ENCODE measurements at places on chromosomes 11 and 22.
A peak's percentile ranks its signal among the peaks of the same experiment; 100 is the strongest.

GRCh38 chr11:125463590-125464269, 32.3 kb downstream of the FEZ1 start:
- no peak for DNase-seq

DNA sequence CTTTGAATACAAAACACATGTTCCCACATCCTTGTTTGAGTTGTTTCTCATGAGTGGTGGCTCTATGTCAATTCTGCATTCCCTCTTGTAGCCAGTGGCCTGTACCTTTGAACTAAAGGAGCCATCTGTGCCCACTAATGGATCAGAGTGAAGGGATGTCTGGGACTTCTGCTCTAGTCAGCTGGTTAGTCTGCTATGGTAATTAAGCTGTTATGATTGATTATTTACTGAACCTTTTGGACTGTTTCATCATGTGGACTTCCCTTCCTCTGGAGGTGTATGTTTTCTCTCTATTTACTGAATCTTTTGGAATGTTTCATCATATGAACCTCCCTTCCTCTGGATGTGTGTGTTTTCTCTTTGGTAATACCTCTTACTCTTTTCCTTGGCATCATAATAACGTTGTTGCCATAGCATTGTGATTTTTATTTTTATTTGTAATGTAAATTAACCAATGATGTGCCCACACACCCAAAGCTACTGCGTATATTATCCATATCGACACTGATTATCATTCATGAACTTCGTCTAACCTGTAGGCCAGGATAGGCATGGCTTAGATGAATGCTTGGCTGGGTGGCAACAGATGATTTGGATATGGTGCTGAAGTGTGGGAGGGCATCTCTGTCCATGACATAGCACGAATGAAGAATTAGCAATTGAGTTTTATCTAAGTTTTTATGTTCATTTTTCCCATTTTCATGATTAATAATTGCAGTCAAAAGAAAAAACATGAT, 112.3 kb upstream of the SORL1-AS1 start:
- no peak for DNase-seq

DNA sequence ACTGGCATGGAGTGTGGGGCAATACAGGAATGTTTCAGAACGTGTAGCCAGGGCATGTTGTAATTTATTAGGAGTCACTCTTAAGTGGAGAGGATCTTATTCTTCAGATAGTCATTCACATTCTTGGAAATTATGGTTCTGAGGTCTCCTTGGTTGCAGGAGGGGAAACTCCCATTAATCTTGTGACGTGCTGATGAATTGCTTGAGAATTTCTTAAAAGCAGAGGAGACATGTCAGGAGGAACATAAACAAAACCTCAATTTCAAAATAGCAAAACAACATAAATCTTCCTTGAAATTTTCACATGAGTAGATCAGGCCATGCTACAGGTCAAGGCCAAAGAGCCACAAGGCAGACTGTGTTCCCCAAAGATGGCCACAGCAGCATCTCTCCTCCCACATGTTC, 50.4 kb downstream of the ADM start:
- DNase-seq: no peak

DNA sequence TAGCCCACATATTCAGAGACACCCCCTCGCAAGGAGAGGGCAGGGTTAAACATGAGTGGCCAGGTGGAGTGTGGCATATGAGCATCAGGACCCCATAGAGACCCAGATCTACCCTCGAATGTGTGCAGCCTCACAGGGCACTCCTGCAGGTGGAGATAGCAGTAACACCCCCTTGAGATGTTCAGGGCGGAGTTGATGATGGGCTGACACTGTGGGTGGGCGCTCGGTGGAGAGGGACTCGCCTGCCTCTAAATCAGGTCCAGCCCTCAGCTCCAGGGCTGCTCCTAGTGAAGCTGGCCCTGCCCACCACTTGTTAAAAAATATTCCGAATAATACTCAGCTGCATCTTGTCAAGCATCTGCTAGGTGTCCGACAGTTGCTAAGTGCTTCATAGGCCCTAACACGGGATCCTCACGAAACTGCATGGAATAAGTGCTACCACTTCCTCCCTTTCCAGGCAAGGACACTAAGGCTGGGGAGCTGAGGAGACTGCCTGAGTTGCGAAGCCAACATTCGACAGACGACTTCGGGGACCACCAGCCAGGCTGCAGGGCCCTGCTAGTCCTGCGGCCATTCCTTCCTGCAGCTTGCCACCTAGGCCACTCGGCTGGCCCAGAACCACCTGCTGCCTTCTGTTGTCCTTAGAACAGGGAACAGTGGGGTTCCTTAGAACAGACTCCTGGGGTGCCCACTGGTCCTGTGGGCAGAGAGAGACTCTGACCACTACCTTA, 74.0 kb upstream of the WNT11 start:
- DNase-seq: no peak

DNA sequence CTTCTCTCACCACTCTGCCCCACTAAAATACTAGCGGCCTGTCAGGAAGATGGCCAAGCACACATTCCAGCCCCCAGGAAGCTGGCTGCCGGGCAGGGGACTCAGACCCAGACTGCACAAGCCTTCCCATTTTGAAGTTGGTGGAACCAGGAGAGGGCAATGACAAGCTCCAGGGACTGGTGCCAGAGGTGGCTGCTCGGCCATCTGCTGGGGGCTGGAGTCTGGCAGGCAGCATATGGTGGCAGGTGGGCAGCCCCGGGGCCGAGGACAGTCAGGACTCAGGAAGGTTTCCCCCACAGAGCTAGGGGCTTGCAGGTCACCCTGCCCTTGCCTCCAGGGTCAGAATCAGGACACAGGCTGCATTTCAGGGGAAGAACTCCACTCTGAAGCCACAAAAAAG, 22.6 kb downstream of the KCNJ5 start:
- DNase-seq: no peak

- no peak for DNase-seq
Measured at GRCh38 chr22:46173152-46173551, 22.8 kb downstream of the PPARA start.

DNA sequence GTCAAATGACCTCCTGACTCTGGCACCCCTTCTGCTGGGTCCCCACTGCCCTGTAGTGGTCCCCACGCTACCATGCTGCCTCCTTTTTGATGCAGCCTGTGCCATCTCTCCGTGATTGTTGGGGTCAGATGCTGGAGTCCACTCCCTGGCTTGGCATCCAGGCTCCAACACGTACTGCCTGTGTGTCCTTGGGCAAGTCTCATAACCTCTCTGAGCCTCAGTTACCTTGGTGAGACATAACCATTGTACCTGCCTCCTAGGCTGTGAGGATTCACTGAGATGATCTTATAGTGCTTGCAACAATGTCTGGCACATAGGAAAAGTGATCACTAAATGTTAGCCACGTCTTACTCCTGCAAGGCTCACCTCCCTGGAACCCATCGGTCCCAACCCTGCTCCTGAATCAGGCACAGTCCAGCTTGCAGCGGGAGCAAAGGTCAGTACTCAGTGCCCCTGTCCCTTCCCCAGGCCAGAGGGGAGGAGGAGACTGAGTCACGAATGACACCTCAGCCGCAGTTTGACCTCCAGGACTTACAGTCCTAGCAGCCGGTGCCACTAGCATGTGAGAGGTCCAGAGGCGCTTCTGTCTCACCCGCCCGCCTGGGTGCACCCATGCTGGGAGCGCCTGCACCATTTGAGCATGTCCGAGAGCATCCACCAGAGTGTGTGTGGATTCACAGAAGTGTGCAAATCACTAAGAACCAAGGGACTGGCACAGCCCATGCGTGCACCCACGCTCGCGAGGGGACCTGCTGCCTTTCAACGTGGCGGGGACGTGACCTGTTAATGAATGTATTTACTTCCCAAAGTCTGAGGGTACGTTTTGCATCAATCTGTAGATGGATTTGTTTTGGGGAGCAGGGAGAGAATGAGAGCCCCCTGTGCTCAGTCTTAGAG, 3.0 kb upstream of the APOA4 start:
- no peak for DNase-seq

DNA sequence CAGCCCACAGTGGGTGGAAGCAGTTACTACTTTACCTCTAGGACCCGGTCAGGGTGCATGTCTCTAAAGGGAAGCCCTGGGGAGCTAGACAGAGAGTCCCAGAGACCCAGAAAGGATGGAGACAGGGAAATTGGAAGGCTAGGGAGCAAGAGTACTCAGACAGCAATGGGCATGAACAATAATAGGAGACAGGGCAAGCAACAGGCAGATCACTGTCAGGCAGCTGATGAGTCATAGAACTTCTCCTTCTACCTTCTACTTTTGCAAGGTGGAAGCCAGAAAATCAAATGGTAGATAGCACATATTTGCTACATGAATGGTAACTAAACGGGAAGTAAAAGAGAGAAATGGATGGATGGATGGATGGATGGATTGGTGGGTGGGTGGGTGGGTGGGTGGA, 19.6 kb downstream of the CD5 start:
- DNase-seq: no peak

- no peak for DNase-seq
Measured at GRCh38 chr22:46452195-46453005, 85.0 kb downstream of the CELSR1 start.

- DNase-seq: peak; percentile 13
Measured at GRCh38 chr11:125591649-125592304, 875 bp upstream of the STT3A start.

DNA sequence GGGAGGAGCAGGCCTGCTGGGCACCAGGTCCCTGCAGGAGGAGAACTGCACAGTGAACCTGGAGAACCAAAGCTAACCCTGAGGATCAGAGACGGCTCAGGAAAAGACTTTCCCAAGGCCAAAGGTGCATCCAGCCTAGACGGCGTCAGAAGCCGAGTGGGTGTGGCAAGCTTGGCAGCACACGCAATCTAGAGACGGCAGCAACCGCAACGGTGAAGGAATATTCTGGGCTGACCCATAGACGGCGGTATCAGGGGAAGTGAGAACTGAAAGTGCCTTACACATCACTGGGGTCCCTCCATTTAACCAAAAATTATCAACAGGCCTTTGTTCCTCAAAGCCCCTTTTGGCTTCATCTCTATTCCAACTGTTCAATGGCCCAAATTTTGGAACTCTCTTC, 26.2 kb downstream of the SPATA19 start:
- no peak for DNase-seq

GRCh38 chr11:24828938-24829605, 332.2 kb downstream of the LUZP2 start:
- DNase-seq: no peak

DNA sequence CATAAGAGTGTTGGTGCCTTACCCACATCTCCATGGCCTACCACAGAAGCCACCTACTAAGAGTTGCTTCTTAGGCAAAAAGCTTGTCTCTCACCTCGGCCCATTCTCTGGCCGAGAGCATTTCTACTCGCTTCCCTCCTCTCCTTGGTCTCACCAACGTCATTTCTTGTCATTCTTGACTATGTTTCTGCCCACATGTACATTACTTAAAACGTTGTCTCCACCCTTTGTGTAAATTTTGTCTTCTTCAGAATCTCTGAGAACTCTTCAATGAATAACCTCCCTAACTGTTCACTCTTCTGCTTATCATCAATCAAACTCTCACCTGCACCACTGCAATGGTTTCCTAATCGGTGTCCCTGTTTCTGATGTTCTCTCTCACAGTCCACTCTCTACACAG, 20.1 kb downstream of the SOX6 start:
- no peak for DNase-seq

GRCh38 chr11:120303004-120303637, 22.0 kb upstream of the TLCD5 start:
- peak; percentile 32 for DNase-seq

DNA sequence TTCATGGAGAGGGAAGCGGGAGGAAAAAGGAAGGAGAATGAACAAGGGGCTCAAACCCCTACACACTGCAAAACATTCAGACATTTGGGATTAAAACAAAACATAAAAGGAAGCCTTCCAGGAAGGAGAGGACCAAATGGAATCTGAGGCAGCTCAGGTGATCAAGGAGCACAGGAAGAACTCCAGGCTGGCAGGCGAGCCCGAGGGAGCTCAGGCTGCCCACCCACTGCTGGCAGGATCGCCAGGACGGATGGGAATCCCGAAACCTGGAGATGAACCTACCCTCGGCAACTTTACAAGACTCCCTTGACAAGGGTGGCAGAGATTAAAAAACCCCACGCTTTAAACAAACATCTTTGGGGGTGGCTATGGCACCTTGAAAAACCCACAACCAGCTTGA, 5.0 kb upstream of the PYGM start:
- no peak for DNase-seq

- no peak for DNase-seq
Measured at GRCh38 chr11:28123151-28123581, 15.0 kb downstream of the METTL15 start.

- no peak for DNase-seq
Measured at GRCh38 chr11:73292525-73292894, 15.6 kb upstream of the ARHGEF17 start.

GRCh38 chr11:3867209-3868091, 12.0 kb downstream of the STIM1 start:
- DNase-seq: no peak

- DNase-seq: no peak
Measured at GRCh38 chr11:35162745-35163144, 23.8 kb downstream of the CD44 start.

- DNase-seq: no peak
Measured at GRCh38 chr22:46656856-46657654, 36.9 kb downstream of the GRAMD4 start.

GRCh38 chr22:43239193-43239780, 52.4 kb upstream of the TTLL12 start:
- DNase-seq: no peak

DNA sequence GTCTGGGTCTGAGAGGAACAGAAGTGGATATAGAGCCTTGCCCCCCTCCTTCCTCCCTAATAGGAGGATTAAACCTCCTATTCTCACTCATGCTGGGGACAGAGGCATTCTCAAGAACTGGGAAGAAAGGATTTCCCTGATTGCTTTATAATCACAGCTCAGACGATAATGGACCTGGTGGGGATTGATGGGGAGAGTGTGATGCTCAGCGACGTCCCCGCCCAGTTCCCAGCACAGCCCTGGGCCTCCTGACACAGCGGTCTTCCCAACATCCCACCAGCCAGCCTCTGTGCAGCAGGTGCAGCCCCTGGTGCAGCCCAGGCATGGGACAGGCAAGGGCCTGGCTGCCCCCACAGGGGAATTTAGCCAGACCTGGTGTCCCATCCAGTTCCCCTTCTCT, 28.4 kb downstream of the TRIM29 start:
- DNase-seq: no peak

- DNase-seq: no peak
Measured at GRCh38 chr11:121376130-121376529, 76.0 kb upstream of the SORL1 start.

DNA sequence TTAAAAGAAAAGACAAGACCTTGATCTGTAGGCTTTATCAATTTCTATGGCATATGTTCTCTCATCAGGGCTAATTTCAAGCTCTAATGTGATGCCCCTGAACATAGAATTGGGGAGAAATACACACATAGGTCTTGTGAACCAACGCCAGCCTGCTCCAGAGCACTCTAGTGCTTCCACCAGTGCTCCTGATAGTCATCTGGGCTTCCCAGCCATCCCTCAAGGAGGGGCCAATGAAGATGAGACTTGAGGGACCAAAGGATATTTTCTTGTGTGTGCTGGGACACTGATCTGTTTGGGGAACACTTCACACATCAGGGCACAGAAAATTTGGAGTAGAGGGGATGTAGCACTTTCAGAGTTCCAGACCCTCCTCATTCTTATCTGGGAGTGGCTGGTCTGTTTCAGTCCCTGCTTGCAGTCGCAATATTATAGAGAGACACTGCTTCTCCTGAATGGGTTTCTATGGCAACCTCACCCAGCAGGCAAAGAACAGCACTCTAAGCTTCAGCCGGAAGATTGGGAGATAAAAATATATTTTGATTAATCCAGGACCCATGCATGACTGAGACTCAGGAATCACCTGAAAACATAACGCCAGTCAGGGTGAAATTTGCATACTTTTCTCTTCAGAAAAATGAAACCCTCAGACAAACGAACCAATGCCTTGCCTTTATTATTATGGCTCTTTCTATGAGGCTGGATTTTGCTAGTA, 28.4 kb upstream of the SCN3B start:
- DNase-seq: no peak

GRCh38 chr11:63493127-63493526, 2.2 kb upstream of the PLAAT5 start:
- DNase-seq: no peak
